ENCODE measurements at places on chromosomes 2 and 18.

- DNase-seq, result no peak
Observed at GRCh38 chr2:230076819-230077218, 8.1 kb upstream of the SLC16A14 start.

GRCh38 chr2:223989206-223989855 lies 32.1 kb downstream of the MRPL44 start:
- DNase-seq, result no peak

DNA sequence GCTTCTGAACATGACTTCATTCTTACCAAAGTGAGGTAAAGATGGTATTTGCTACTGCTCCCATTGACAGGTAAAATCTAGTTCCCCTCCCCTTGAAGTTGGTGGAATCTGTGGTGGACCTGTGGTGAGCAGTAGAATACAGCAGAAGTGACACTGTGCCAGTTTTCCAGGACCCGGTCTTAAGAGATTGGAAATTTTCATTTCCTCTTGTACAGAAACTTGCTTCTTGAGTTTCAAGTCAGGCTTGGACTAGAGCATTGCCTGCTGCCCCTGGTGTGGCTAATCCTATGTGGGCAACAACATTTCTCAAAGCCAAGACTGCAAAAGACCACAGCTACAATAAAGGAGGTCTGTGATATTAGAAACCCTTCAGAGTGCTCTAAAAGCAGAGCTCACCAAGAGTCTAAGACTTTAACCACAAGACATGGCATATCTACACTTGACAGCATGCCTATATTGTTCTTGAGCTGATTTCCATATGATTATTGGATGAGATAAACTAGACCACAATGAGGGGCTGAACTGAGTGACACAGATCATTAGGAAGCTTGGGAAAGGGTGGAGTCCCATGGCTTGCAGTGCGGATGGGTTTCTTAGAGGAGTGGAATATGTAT lies 458.1 kb downstream of the BCL11A start:
- DNase-seq, result no peak

GRCh38 chr2:71614976-71615766 lies 161.8 kb downstream of the DYSF start:
- no peak for DNase-seq

DNA sequence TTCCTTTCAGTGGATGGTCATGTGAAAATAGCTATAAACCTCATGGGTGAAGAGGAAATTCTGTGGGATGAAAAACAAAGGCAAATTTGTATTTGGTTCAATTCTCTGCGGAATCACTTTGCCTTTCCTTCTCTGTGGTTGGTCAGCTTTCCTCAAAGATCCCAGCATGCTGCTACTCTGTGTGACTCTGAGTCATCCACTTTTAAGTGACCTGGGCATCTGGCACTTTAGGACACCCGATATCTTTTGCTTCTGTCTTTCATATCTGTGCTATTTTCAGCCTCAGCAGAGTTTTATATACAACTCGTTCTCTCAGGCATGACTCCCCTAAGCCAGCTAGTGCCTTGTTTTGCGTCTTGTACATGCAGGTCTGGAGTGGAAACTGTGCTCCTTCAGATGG lies 217.0 kb upstream of the PIEZO2 start:
- peak; percentile 11 for DNase-seq
